Cardiac muscle cell (in vitro differentiated cells and primary cell): ENCODE measurements at places on chromosomes 1 and 21. TPM values are rescaled to one million over a fixed set of nuclear protein-coding genes. Genes with fewer than 3 reads are reported as not detected.

SLC25A33 gene
- 12.3 and 12.5 TPM in 2 replicates for total RNA-seq

SLAMF8 gene
- total RNA-seq: not detected in 2 replicates

GRCh38 chr1:247494767-247495166, 36.9 kb upstream of the OR2B11 start:
- no peak for DNase-seq

GRCh38 chr1:243549108-243549507, 293.3 kb downstream of the SDCCAG8 start:
- DNase-seq: peak; percentile 59

DNA sequence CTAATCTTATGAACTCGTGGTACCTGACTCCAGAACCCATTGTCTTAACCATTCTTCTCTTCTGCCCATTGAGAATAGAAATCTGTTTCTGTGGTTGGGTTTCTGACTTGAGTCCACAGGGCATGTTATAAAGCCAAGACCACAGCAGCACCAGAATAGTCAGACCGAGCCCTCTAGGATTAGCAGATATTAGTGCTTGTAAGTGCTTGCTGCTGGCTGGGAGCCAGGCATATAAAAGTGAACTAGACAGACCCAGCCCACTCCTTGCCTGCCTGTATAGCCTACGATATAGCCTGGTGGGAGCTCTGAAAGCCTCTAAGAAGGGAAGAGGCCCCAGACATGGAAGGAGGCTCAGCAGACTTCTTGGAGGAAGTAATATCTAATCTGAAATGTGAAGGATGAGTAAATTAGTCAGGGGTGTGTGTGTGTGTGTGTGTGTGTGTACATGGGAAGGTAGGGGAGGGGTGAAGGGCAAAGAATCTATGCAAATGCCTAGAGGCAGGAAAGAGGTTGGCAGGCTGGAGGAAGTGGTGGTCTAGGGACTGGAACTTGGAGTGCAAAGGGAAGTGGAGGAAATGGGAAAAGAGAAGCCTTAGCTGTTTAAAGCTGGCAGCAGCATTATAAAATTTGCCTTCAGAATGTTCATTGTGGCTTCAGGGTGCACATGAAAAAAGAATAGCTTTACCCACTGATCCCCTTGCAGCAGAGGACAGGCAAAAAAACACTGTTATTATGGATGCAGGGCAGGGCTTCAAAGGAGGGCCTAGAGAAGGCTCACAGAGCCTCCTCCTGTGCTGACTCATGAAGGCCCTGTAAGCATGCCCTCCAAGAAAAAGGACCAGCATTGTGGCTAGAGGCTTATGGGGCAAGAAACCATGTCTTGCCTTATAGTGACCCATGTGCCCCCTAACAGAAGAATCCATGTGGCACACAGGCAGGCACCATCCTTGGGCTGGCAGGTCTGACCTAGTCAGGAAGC, 169.2 kb downstream of the LMX1A start:
- peak; percentile 46 for DNase-seq
